Amniotic epithelial cell (primary cell): ENCODE measurements at places on chromosomes 2 and 18.

DNA sequence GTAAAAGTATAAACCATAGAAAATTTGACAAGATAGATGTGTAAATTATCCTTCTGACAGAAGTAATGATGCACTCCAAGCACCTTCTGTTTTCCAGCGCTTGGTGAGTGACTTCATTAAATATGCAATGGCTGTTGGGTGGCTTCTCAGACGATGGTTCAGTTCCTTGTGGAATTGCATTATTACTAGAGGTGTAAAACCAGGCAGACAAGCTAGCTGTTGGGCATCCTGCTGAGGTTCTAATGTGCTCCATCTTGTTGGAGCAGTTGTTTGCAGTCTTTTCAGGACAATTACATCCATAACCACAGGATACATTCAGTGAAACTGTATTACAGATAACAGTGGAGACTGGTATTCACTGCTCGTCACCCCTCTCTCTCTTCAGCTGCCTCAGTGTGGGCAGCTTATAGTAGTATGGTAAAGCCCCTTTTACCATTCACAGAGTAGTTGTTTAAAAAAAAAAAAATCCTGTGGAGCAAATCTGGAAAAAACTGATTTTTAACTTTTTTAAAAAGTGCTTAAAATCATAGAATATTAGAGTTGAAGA, 143.5 kb downstream of the AGPS start:
- no peak for DNase-seq

GRCh38 chr2:229675569-229675968, 38.8 kb downstream of the DNER start:
- no peak for DNase-seq

DNA sequence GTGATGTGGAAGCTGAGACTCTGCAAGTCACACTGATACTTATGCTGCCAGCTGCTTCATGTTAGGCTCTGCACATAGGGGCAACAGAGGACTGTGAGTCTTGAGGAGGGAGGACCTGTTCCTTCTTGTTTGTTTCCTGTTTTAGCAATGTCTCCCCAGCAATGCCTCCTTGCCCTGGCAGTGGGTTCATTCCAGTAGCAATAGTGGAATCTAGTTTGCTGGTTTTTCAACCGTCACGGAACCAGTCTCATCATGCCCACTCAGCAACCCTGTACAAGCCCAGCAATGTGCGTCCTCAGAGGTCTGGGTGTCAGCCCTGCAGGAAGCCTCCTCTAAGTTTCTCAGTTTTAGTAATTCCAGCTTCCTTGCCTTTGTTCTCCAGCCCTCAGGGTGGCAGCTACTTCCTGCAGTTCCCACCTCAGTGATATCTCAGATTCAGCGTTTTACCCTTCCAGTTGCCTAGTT, 20.5 kb upstream of the ITGB6 start:
- DNase-seq, result no peak

- no peak for DNase-seq
Observed at GRCh38 chr18:69838620-69839411, 108.9 kb downstream of the CD226 start.

GRCh38 chr2:11446733-11447248, 19.2 kb downstream of the E2F6 start:
- peak; percentile 65 for DNase-seq

DNA sequence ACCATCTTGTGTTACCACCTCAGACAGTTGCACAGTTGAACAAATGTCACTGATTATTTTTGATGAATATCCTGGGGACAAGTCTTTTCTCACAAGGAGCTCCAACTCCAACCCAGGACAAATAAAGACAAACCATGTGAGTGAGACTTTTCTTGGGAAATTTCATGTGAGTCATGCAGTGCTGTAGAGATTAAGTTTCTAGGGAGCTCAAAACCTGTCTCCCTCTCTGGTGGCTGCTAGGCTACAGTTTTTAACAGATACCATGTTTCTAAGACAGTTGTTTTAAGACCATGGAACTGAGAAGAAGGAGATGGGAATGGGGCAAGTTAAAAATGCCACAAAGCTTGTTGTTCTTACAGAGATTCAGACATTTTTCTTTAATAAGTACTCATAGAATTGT, 255.5 kb downstream of the RIT2 start:
- DNase-seq, result peak; percentile 0
